ENCODE measurements at places on chromosomes 7 and 10.

DNA sequence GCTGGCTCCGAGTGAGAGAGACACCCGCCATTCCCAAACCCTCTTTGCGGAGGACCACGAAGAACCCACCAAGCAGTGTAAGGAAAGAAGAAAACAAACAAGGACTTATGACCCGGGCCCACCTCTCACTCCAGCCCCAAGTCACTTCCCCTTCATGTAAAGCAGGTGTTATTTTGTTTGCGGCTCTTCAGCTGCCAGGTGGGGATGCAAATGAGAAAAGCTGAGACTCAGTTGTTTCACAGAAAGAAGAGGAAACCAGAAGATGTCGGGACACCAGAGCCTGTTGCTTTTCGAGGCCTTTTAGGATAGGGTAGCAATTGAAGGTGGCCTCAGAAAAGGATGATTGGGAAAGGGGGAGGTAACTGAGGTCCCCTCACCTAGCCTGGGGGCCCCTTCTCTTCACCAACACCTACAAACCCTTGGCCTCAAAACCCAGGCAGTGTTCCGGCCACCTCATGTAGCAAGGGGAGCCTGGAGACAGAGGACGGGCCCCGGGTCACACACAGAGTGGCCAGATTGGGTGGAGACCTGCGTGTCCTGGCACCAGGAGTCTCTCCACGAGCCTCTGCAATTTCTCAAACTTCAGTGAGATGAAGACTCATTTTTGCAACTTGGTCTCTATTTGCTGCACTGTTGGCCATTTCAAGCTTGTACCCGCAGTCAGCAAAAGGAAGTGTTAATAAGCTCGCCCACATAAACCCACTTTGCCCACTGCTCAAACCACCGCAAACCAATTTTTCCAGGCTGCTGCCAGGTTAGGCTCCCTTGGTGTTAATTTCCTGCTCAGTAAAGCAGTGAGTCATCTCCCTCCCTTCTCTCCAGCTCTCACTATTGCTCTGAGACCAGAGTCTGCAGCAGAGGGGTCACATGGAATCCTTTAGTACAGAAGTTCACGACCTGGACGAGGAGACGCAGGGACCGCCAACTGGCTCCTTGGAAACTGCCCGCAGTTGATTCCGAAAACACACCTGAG lies 45.5 kb downstream of the AOC1 start:
- DNase-seq: no peak

- no peak for DNase-seq
Observed at GRCh38 chr7:103124429-103124979, 24.4 kb downstream of the NAPEPLD start.

DNA sequence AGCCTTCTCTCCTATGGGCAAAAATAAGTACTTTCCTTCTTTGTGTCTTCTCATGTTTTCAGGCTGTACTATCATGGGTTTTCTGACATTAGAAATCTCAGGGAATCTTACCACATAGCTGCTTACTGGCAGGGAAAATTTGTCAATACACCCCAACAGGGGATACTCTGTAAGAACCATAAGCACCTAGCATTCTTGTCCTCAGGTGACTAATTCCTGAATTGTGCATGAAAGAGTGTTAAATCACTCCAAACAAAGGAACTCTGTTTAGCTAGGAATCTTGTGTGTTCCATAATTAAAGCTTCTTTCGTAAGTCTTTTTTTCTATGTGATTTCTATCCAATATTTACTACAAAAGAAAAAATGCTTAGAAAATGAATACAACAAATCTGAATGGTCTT lies 206.7 kb upstream of the POT1 start:
- no peak for DNase-seq

DNA sequence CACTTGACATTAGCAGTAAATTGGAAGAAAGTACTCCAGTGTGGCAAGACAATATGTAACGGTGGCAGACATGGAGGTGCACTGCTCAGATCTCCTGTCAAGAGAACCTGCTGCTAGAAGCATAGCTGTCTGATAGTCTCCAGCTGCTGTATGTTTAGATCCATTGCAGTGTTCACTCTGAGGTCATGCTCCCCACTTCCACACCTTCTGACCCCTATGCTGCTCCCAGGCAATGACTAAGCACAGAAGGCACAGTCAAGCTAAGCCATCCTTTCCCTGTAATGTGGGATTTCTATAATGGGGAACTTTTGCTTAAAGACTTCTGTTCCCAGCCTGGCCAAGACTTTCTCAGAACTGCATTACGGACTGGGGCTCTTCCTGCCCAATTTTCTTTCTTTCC lies 315.8 kb downstream of the HPSE2 start:
- DNase-seq: peak; percentile 1

DNA sequence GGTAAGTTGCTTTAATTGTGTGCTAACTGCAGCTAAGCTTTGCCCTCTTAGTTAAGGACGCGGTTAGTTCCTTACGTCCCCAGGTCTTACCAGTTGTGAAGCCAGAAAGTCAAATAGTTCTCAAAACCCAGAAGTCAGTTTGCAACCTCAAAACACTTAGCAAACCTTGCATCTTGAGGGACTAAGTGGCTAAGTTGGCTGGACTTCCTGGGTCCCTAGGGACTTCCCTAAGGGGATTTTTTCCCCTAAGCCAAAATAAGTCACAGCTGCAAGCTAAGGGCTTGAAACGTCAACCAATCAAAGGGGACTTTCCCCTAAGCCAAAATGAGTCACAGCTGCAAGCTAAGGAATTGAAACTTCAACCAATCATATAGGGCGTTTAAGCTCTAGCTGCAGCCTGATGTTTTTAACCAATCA lies 36.2 kb upstream of the HECW1 start:
- peak; percentile 31 for DNase-seq

DNA sequence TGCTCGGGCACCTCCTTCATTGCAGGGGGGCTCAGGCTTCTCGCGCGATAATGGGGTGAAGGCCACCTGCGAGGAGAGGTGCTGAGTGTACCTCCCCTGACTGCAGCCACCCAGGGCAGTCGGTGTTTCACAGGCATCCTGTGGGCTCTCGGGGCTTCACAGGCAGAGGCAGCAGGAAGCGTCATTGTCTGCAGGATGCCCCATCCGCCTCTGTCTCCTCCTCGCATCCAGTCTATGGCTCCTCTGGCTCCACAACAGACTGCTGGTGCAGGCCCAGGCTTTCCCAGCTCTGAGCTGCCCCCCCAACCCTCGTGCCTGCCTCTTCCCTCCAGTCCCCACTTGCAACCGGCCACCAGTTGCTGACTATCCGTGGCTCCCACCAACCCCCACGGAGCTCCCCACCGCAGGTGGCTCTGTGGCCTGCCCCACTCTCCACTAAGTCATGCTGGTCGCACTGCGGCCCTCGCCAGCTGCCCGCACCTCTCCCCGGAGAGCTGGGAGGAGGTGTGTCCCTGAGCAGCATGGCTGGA lies 36.5 kb downstream of the CAMK2B start:
- DNase-seq: no peak

DNA sequence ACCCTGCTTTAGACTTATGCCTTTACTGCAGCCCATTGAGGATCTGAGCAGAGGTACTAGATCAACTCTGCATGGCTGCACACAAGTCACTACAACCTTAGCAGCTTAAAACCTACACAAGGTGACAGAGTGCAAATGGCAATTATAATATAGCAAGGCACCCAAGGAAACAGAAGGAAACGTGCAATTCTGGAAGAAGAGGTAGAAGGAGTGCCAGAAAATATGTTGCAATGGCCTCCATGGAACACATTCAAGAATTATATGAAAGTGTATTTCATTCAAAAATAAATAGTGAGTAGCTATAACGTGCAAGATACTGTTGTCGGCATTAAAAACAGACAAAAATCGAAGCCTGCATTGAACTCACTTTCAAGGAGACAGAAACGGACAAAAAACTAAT lies 2.9 kb upstream of the AKR1C8 start:
- no peak for DNase-seq

DNA sequence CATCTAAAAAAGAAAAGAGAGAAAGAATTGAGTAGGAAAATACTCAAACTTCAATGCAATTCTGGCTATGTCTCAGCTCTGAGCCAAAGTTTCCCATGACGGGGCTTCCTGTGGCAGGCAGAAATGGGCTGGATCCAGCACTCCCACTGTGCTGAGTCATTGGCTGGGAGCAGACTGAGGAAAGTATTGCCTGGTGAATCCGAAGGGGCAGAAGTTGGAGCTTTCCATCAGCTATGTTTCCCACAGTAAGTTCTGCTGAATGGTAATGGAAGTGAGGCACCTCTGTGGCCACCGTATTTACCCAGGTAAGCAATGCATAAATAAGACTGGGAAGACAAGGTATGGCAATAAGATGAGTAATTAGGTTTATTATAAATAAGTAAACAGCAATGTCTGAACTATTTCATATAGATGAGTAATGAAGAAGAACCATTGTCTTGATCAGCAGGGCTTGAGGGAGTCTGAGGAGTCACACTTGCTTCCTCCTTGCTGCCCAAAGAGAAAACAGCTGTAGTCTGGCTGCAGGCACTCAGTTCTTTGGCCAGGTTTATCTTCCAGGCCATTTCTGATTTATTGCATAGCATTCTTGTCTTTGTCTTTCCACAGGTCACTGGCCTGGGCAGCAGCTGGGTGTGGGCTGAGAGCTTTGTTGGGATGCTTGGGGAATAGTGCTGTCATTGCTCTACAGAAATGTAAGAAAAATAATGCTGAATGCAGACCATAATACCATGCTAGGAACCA lies 255.3 kb downstream of the DNAJB9 start:
- DNase-seq: peak; percentile 26

DNA sequence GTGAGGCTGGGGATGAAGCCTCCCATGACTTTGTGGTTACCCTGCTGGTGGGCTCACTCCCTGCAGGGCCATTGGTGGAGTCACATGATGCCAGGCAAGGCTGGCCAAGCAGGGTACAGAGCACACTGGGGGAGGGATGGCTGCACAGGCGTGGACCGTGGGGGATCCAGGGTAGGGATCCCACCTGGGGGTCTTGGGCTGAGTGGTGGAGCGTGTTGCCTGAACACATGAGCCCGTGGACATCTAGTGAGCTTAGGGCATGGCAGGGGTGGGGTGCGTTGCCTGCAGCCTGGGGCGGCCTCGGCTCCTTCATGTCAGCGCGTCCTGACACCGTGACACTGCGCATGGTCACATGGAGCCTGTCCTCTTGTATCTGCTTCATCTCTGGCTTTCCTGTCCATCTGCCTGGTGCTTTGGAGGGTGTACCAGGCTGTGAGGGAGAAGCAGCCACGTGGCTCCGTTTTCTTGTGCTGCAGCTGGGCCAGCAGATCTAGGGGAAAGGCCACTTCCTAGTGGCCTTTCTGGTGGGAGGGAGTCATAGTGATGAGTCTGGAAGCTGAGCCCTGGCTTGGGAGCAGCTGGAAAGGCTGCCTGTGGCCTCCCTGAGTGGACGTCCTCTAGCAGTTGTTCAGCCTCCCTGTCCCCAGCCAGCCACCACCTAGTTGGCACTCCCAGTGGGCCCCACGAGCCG lies 96.2 kb downstream of the LHPP start:
- DNase-seq: no peak

- peak; percentile 65 for DNase-seq
Observed at GRCh38 chr10:15433850-15434537, 62.9 kb upstream of the FAM171A1 start.

- DNase-seq: no peak
Observed at GRCh38 chr10:85280014-85280413, 951.6 kb downstream of the CCSER2 start.

DNA sequence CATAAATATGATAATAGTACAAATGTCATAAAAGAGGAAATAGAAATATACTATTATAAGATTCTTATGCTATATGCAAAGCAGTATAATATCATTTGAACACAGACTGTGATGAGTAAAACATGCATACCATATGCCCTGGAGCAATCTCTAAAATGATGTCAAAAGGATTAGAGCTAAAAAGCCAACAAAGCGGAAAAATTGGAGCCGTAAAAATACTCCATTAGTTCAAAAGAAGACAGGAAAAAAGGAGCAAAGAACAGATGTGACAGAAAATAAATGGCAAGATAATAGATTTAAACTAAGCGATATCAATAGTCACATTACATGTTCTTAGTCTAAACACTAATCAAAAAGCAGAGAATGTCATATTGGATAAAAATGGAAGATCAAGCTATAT lies 191.0 kb upstream of the PLPP4 start:
- DNase-seq: no peak

- DNase-seq: peak; percentile 96
Observed at GRCh38 chr10:61628875-61629513, 33.7 kb upstream of the CABCOCO1 start.

DNA sequence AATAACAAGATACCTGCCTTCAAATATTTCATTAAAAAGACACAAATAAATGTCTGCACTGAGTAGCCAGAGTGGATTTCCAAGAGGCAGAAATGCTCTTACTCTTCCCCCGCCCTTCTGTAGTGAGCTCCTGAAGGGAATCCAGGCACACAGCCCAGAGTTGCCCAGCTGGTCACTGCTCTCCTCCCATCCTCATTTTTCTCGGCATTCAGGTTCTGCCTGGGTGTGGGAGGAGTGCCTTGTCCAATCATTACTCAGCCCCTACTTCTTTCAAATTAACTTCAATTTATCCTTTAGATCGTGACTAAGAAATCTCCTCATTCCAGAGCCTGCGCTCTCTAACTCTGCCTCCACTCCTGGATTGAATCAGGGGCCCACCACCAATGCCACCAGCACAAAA lies 12.2 kb downstream of the CCDC6 start:
- peak; percentile 50 for DNase-seq

- DNase-seq: no peak
Observed at GRCh38 chr7:112248598-112248997, 42.1 kb downstream of the ZNF277 start.

- DNase-seq: no peak
Observed at GRCh38 chr10:99555825-99556523, 23.2 kb downstream of the NKX2-3 start.

- DNase-seq: peak; percentile 15
Observed at GRCh38 chr10:124864421-124865193, 63.0 kb downstream of the ABRAXAS2 start.

- no peak for DNase-seq
Observed at GRCh38 chr10:125562737-125563136, 120.2 kb downstream of the TEX36 start.

DNA sequence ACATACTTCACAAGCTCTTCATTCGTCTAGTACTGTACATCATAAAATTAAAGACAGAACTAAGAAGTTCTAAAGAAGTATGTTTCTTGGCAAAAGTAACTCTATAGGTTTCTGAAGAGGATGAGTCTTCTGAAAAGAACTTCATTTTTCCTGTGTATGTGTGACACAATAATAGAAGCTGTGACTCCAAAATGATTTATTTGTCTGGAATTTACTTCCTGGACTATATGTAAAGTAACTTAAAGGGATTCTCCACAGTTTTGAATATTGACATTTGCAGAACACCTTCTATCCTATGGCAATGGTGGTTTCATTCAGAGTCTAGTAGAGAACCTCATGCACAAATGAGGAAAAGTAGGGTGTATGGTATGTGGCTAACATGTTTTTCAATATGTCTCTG lies 19.8 kb upstream of the CLDN12 start:
- DNase-seq: peak; percentile 74
